ENCODE measurements at places on chromosomes 16 and 17.

DNA sequence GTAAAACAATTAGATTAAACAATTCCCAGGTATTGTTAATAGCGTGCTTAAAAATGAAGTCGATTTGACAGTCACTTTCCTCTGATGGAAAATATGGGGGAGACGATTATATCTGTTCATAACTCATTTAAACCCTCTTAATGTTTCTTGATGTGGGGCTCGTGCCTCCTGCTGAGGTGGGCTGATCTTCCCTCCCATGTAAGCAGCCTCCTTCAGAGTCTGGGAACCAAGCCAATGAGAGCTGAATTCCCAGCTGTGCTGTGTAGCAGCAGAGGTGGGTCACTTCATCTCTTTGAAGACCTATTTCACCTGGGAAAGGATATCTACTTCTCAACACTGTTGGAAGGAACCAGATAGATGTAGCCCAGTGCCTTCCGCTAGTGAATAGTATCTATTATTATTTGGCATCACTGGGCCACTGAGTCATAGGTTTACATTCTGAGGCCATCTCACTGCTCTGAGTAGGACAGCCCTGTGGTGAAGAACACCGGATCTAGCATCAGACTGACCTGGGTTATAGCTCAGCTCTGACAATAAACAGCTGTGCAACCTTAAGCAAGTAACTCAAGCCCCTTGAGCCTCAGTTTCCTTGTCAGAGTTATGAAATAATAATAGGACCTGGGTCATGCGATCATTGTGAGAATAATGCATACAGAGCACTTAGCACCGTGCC, 85.3 kb upstream of the C16orf82 start:
- no peak for DNase-seq

DNA sequence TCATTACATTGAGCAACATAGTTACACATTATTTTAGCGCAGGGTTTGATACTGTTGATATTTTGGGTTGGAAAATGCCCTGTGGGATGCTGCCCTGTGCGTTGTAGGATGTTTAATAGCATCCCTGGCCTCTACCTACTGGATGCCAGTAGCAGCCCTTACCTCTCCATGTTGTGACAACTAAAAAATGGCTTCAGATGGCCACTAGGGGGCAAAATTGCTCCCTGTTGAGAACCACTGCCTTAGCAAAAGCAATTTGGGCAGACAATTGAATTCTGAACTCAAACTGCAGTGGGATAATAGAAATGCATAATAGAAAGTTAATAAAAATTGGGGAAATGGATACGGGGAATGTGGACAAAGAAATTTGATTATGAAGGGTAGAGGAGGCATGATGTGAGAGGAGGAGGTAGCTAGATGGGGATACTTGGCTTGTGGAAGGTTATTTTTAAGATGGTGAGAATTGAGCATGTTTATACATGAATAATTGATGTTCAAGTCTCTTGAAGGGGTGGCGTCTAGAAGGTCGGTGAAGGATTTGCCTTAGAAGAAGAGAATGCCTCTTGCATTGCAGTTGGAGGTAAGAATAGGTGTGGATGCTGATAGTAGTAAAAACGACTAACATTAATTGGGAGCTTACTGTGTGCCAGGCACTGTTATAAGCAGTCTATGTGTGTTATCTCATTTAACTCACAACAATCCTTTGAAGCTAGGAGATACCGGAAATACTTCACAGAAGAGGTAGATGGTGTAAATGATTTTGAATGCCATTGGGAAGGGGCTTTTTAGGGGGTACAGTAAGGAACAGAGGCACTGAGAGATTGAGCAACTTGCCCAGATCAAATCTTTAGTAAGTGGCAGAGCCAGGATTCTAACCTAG, 19.0 kb downstream of the HEATR9 start:
- DNase-seq, result peak; percentile 27

DNA sequence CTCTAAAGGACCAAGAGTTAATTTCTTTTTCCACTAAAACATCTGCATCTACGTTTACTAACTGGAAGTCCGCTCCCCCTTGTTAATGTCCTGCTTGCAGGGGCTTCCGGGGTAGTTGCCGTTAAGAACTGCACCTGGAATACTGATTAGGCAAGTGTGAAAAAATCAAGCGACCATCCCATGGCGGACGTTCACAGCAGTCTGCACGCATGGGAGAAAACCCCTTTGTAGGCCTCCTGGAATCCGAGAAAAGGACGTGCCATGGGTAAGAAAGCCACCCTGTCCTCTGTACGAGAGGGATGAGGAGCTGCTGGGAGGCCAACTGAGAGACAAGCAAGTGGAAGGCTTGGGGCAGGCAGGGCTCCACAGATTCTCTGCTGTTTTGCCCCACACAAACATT, 14.9 kb downstream of the SNN start:
- no peak for DNase-seq

DNA sequence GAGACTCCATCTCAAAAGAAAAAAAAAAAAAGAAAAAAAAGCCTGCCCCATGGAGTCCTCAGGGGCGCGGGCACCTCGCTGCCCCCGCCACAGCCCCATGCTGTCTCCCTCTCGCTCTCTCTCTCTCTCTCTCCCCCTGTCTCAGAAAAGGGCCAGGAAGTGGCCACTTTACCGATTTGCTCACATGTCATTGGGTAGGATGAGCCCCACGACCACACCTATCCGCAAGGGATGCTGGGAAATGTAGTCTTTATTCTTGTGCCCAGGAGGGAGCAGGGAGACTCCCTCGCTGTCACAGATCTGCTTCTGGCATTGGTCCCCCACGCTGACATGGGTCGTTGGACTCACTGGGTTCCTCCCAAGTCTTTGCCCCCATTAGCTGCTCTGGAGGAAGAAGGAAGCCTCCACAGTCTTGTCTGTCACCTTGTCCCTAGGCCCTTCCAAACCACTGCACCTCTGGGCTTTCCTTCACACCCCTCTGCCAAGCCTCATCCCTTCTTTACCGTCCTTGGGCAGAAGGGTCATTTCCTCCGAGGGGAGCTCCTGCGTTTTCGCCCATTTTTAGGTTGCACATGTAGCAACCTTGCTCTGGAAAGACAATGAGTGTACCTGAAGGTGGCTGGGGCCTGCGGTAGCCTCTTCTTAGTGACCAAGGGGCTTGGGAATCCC, 6.9 kb upstream of the GJD3 start:
- DNase-seq, result no peak

- no peak for DNase-seq
These were observed 219.0 kb downstream of the KCNJ2 start for GRCh38 chr17:70388326-70388725.

DNA sequence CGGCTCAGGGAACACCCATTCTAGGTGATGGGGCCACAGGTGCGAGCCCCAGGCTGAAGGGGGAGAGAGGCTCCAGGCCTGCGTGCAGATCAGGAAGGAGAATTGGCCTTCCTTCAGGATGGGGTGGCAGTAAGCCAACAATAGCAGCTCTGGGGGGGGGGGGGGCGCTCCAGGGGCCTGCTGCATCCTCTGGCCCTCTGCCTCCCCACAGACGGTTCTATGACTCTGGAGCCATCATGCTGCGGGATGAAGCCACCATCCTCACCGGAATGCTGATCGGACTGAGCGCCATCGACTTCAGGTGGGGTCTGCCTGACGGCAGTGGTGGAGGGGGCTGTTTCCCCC, 6.1 kb downstream of the RUNDC3A start:
- no peak for DNase-seq

DNA sequence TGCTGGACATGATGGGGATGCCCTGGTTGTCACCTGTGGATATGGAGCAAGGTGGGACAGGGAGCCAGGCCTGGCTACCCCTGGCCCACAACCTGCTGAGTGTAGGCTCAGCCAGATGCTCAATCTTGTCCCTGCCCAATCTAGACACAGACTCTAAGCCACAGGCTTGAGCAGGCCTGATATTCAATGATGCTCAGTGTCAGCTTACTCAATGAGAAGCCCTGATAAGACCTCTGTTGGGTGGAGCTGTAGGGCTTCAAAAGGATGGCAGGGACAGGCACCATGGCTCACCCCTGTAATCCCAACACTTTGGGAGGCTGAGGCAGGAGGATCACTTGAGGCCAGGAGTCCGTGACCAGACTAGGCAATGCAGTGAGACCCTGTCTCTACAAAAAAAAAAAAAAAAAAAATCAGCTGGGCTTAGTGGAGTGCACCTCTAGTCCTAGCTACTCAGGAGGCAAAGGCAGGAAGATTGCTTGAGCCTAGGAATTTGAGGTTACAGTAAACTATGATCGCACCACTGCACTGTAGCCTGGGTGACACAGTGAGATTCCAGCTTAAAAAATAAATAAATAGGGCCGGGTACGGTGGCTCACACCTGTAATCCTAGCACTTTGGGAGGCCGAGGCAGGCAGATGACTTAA, 3.4 kb downstream of the LCAT start:
- DNase-seq, result no peak

DNA sequence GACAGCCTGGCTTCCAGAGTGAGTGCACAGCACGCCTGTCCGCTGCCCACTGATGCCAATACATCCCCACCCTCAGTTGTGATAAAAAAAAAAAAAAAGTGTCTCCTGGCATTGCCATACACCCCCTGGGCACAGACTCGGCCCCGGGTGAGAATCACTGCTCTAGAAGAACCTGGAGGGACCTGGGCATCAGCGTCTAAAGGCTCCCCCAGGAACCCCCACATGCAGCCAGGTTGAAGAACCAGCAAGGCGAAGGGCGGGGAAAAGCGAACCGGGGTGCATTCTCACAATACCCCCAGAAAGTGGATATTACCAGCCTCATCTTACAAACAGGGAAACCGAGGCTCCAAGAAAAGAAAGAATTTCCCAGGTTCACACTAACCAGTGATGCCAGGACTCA, 27.7 kb downstream of the TBC1D16 start:
- no peak for DNase-seq

DNA sequence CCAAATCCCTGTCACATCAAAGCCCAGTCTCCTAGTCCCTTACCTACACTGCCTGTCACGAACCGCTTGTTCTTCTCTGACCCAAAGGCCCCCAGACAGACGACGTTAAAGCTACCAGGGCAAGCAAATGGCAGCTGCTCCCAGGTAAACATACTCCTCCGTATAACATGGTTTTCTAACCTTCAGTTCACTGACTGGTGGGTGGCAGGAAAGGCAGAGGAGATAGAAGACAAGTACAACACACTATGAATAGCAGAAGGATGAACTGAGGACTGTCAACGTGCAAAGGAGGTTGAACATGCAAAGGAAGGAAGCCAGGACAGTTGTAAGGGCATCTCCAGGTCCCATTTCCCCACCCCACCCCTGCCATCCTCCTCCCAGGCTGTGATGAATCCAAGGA, 449.8 kb downstream of the SHISA9 start:
- no peak for DNase-seq

Measured in retinal pigment epithelial cell (primary cell).